Liver (tissue), 10 donors: ENCODE measurements at places on chromosomes 5 and 9. TPM values are rescaled to one million over a fixed set of nuclear protein-coding genes. Genes with fewer than 3 reads are reported as not detected.
A peak's percentile ranks its signal among the peaks of the same experiment; 100 is the strongest.

CERCAM gene
- 1.6 TPM for total RNA-seq

GABRP gene
- total RNA-seq: not detected

DNA sequence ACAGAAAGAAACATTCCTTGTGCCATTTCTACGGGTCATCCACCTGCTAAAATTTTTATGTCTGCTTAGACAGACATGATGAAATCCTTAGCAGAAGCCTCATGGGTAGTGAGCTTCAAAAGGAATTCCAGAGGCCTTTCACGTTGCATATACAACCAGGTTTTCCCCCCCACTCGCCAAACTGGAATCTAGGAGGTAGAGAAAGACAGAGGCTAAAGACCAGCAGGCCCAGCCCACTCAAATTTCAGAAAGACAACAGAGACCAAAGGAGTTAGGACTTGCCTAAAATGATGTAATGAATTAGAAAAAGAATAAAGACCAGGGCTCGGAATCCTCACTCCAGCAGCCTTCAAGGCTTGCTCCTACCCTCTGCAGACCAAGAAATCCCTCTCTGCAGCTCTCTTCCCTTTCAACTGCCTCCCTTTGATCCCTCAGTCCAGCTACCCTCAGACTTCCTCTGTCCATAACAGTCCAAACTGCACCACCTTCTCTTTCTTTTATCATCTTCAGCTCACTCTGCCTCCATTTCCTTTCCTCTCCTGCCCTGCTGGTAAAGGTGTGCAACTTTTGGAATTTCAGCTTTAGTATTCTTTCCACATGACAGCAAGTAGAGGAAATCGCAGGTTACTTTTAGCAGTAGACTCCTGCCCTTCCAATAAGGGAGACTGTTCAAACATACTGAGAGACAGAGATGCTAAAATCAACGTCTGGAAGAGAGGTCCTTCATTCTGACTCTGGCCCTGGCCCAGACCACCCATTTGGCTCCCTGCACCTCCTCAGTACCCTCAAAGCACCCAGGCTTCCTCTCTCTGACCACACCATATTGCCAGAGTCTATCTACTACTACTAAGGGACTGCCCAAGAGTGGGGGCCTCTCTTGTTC, 8.9 kb downstream of the B4GALT1 start:
- no peak overlapping the region for H3K4me3 ChIP-seq
- peaks cover 84% of the 10 kb centered on the region for H3K4me1 ChIP-seq

GRCh38 chr5:58847041-58847440, 264.2 kb downstream of the RAB3C start:
- DNase-seq: no peak
- H3K4me3 ChIP-seq: no peak overlapping the region
- no peaks in the 10 kb centered on the region for H3K4me1 ChIP-seq

GRCh38 chr9:84121991-84122523, 141.5 kb downstream of the RMI1 start:
- no peak overlapping the region for H3K4me3 ChIP-seq
- H3K27me3 ChIP-seq: no peaks in the 10 kb centered on the region
- no peaks in the 10 kb centered on the region for H3K4me1 ChIP-seq
- H3K36me3 ChIP-seq: no peaks in the 10 kb centered on the region

- no peaks in the 10 kb centered on the region for H3K4me1 ChIP-seq
- H3K27me3 ChIP-seq: no peaks in the 10 kb centered on the region
- no peak overlapping the region for H3K4me3 ChIP-seq
- DNase-seq: peak; percentile 20
- H3K36me3 ChIP-seq: no peaks in the 10 kb centered on the region
Observed at GRCh38 chr9:126303488-126303887, 23.1 kb upstream of the MVB12B start.

- no peak overlapping the region for H3K4me3 ChIP-seq
- no peaks in the 10 kb centered on the region for H3K4me1 ChIP-seq
- no peaks in the 10 kb centered on the region for H3K27me3 ChIP-seq
- DNase-seq: no peak
Observed at GRCh38 chr5:129724222-129724621, 23.7 kb upstream of the MINAR2 start.

- H3K4me1 ChIP-seq: no peaks in the 10 kb centered on the region
- H3K4me3 ChIP-seq: no peak overlapping the region
- no peak overlapping the region for H3K27ac ChIP-seq
- H3K36me3 ChIP-seq: no peaks in the 10 kb centered on the region
- no peaks in the 10 kb centered on the region for H3K27me3 ChIP-seq
- DNase-seq: peak; percentile 19
Observed at GRCh38 chr5:172502969-172503368, 48.6 kb upstream of the SH3PXD2B start.

DNA sequence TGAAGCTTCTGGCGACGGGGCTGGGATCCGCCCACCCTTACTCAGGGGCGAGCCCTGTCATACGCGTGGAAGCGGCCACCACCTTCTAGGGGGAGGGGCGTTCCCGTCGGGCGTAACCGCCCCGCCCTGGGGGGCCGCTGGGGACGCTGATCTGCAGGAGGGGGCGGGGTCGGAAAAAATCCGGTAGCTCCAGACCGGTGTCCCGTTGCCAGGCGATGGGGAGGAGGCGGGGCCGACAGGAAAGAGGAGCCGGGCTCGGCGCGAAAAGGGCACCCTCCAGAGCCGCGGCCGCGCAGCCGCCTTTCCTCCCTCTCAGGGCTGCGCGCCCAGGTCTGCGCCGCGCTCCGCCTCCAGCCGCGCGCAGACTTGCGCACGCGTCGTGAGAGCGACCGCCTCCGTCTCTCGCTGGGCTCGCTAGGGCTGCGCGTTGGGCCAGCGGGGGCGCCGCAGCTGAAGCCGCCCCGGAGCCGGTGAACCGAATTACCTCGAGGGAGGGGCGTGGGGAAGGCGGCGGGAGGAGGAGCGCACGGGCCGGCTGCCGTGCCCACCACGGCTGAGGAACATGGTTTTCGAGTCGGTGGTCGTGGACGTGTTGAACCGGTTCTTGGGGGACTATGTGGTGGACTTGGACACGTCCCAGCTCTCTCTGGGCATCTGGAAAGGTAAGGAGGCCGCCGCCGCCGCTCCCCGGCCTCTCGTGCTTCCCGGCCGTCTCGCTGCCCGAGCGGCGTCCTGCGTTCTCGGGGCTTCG, at the start of gene VPS13A:
Gene VPS13A (plus strand): TSS at position 392 of the 751 bp plus-strand sequence. CDS start 171 bp downstream, at position 563.
- peak within 1 kb of the TSS; percentile 94 for H3K27ac ChIP-seq
- H3K36me3 ChIP-seq: no peaks in the 10 kb centered on the region
- peak; percentile 98 for DNase-seq
- H3K4me3 ChIP-seq: peak within 1 kb of the TSS; percentile 72
- no peaks in the 10 kb centered on the region for H3K4me1 ChIP-seq
- no peaks in the 10 kb centered on the region for H3K27me3 ChIP-seq
